ENCODE measurements at places on chromosomes 3 and 15.

- DNase-seq: peak; percentile 69
Measured at GRCh38 chr15:55916666-55917409, 76.6 kb downstream of the NEDD4 start.

GRCh38 chr3:157746391-157746790, 243.2 kb upstream of the VEPH1 start:
- DNase-seq: no peak

GRCh38 chr15:90523373-90523772, 6.3 kb upstream of the CRTC3 start:
- no peak for DNase-seq

GRCh38 chr3:71241981-71242560, 341.5 kb downstream of the FOXP1 start:
- no peak for DNase-seq

- DNase-seq: no peak
Measured at GRCh38 chr3:2246873-2247648, 148.4 kb downstream of the CNTN4 start.

DNA sequence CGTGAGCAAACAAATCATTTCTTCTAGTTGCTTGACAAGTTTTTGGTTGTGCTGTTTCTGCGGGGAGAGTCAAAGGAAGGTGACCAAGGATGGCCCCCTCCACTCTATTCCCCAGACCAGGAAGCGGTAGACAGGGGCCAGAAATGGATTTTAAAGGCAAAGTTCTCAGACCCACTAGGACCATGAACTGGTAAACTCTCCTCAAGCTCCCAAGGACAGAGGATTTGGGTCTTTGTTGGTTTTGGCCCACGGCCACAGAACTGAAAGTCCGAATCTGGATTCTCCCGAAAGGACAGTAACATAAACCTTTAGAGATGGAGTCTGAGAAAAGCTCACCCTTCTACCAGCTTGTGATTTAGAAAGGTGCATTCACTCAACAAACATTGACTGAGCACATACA, 85.9 kb upstream of the C2CD4B start:
- DNase-seq: no peak

DNA sequence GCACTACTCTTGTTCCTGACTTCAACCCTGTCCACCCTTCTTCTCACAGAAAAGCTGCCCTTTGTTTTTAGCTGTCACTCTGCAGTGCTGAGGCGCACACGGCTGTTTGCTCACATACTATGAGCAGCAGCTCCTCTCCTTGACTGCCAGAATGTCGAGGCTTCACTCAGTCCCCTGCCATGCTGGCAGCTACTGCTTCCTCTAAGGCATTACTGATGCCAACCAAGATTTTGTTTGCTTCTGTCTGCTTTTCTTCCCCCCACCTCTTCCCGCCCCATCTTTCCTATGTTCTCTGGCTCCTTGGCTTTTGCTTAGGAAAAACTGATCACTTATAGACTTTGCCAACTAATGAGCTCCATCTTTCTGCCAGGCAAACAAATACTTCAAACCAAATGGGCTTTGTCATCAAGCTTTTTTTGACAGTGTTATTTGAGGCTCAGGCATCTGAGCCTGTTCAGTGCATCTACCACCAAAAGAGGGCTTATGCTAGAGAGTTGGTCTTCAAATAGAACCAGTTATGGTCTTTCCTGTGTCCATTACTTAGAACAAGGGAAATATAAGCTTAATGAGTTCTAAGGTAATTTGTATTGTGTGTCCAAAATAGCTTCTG, 81.0 kb downstream of the FBXL2 start:
- DNase-seq: no peak

DNA sequence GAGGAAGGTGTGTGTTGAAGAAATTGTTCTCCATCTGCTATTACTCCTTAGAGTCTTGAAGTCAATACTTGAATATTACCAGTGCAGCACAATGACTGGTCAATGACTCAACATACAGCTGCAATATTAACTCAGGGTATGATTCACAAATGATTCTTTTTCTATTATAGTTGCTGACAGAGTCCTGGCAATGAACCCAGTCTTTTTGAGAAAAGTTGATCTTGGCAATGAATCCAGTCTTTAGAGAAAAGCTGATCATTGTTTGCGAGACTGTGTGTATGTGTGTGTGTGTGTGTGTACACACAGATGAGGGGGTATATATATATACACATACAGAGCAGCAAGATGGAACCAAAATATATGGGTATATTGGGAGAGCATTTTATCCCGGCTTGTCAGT, 315.1 kb downstream of the ZNF385D start:
- DNase-seq: peak; percentile 39

- no peak for DNase-seq
Measured at GRCh38 chr3:154184582-154184981, 63.4 kb downstream of the ARHGEF26 start.

DNA sequence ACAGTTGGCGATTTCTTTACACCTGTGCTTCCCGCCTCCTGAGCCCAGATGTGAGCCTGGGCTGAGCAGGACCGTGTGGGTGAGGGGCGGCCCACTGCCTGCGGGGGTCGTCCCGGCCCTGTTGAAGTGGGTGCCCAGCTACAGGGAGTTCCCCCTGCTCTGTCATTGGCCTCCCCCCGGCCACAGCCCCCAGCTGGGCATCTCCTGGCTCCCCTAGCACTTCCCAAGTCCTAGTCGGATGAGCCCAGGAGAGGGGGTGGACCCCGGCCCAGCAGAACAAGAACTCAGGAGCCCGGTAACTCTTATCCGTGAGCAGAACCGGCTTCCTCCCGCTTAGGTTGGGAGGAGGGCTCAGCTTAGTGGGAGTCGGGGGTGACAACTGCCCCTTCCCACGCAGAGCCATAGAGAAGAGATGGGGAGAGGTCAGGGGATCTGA, 757 bp downstream of the PAQR5 start:
- DNase-seq: no peak

DNA sequence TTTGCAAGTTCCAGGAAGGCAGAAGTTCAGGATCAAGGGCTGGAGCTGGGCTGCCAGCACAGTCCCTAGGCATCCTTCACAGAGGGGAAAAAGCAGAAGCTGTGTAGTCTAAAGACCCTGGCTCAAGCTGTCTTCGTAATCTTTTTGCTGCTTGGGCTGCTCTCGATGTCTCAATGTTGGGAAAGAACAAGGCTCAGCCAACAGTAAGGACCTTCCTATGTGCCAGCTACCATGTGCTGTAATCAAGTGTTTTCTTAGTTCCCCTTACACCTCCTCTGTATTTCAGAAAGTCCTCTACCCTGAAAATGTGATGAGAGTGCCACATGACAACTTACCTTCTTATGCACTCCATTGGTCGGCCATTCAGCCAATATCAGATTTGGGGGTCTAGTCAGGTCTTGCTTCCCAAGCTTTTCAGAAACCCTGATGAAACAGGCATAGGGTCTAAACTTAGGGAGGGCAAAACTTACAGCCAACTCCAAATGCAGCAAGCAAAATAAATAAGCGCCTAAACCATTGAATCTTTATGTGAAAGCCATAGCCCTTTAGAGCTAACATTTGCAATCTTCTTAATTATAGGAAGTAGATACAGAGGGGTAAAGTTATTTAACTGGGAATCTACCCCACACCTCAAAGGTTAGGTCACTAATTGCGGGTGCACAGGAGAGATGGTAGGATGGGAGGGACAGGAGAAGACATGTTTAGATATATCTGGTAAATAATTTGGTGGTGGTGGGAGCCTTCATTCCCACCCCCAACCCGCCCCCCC, 1.2 kb upstream of the EDEM1 start:
- peak; percentile 42 for DNase-seq

GRCh38 chr3:52188556-52188955, 9.4 kb upstream of the ALAS1 start:
- no peak for DNase-seq

DNA sequence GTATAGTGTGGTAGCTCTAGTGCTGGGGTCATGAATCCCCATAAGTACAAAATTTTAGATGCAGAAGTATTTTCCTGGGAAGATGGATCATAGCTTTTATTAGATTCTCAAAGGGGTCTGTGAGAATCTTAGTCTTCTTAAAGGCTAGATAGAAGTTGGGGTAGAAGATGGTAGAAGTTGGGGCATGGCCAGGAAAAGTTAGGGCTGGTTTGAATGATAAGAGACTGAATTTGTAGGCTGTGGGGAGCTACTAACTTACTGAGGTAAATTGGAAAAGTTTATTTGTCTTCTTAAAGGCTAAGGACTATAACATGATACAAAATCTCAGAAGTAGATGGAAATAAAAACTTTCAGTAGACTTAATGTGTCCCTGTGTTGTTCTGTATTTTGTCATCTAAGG, 1.6 kb upstream of the UBE2Q2 start:
- DNase-seq: no peak

DNA sequence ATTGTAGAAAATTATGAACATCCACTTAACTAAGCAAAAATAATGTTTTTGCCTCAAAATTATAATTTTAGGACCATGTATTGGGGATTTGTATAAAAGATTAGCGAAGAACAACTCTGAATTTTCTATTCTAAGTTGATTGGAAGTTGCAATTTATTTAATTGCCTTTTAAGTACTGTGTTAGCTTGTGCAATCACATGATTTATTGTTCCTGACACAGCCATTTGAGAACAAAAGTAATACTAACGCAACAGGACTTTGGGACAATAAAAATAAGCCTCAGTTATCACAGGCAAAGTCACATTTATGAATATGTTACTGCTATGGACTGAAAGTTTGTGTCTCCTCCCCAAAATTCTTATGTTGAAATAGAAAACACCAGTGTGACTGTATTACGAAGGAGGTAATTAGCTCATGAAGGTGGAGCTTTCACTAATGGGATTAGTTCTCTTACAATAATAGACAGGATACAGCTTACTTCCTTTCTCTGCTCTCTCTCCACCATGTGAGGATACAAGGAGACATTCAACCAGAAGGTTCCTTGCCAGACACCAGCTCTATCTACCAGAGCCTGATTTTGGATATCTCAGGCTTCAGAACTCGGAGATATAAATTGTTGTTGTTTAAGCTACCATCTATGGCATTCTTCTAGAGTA, 745.9 kb downstream of the ZBBX start:
- peak; percentile 24 for DNase-seq

DNA sequence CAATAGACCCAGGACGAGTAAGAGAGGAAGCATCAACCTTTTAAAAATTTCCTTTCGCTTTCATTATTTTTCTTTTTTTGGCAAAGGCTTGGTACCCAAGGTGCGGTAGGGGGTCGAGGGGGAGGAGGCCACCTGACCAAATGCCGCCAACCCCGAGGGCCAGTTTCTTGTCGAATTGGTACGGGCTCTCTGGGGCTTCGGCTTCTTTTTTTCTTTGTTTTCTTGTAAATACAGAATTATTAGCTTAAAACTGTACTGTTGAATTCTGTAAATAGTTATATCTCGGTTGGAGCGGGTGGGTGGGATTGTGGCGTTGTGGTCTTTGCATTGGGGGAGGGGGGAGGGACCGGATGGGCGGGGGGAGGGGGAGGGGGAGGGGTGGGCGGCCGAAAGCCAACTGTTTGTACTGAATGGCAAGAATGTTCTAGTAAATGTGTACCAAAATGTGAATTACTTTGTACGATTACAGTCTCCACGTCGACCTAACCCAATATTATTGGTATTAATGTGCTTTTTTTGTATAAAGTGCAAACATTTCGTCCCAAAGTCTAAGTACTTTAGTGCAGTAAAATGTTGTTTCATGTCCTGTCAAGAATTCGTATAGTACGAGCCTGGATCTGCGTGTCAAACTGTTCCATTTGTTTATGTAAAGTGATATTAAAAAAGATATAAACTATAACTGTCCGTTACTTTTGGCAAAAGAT, 4.7 kb downstream of the ZIC1 start:
- DNase-seq: no peak

DNA sequence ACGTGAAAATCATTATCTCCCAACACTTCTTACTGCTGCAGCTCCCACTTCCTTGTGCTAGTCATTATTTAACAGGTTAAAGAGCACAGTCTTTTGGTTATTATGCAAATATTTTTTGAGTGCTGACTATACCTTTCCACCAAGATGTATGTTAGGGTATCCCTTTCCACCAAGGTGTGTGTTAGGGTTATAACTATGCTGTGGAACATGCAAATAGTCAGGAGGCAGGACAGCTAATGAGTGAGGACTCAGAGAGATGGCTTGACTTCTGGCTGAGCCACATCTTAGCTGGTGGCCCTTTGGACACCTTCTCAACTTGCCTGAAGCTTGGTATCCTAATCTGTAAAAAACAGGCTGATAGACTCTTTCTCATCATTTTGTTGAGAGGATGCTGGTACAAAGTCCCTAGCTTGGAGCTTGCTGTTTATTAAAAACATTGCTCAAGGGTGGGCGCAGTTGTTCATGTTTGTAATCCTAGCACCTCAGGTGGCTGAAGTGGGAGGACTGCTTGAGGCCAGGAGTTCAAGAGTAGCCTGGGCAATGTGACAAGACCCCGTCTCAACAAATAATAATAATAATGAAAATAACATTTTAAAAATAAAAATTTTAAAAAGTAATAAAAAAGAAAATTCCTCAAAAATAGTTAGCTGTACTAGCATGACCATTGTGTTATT, 160.5 kb upstream of the ADAMTS9 start:
- no peak for DNase-seq

GRCh38 chr15:57149196-57149595, 227.1 kb upstream of the CGNL1 start:
- DNase-seq: peak; percentile 48

GRCh38 chr3:69353503-69353902, 32.4 kb downstream of the FRMD4B start:
- DNase-seq: no peak

GRCh38 chr3:109131276-109131675, 5.2 kb upstream of the C3orf85 start:
- DNase-seq: no peak

DNA sequence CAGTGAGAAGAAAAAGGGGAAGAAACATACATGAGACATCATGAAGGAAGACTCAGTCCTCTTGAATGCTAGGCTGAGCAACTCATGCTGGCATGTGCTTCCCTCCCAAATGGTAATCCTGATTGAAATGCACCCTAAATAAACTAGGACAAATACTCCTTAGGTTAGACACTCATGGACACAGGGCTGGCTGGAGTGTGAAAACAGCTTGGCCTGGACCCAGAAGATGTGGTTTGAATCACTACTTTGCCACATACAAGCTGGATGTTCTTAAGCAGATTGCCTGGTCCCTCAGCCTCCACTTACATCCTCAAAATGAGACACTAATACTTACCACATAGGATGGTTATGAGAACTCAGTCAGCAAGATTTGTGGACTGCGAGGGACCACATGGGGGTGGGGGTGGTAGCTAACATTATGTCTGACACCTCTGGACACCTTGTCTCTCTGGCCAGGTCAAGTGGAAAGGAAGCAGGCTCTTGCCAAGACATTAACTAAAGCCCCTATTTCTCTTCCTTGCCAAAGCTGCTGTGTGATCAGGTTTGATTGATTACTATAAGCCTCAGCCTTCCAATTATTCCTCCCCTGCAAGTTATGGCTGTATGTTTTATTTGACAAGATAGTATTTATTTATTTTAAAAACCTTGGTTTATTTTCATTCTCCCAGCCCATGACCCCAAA, 138.9 kb upstream of the SLC7A14 start:
- DNase-seq: peak; percentile 68
